ENCODE measurements at places on chromosomes 12 and 14.
A peak's percentile ranks its signal among the peaks of the same experiment; 100 is the strongest.

GRCh38 chr14:68748691-68749090 lies 44.2 kb downstream of the ZFP36L1 start:
- no peak for DNase-seq

- no peak for DNase-seq
Observed at GRCh38 chr12:26870491-26871419, 37.8 kb upstream of the ITPR2 start.

- no peak for DNase-seq
Observed at GRCh38 chr14:104721505-104722431, 2.3 kb upstream of the ADSS1 start.

DNA sequence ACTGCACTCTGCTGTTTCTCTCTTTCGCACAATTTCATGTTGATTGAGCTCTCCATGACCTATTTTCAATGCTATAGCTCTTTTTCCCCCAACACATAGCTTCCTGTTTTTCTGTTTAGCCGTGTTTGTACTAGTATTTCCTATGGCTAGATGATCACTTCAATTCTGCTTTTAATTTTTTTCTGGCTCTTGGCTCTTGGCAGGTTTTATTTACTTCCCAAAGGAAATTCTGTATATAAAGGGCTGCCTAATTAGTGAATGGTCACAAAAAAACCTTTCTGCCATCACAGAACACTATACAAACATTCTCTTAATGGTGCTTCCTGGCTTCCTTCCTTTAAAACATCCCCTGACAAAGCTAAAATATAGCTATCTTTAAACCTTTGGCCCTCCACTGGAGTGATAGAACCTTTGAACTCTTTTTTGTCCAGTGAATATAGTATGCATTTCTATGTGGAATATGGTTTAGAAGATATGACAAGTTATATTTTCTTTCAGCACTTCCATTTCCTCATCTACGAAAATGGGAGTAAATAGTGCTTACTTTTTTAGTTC lies 88.2 kb downstream of the RASSF9 start:
- no peak for DNase-seq

DNA sequence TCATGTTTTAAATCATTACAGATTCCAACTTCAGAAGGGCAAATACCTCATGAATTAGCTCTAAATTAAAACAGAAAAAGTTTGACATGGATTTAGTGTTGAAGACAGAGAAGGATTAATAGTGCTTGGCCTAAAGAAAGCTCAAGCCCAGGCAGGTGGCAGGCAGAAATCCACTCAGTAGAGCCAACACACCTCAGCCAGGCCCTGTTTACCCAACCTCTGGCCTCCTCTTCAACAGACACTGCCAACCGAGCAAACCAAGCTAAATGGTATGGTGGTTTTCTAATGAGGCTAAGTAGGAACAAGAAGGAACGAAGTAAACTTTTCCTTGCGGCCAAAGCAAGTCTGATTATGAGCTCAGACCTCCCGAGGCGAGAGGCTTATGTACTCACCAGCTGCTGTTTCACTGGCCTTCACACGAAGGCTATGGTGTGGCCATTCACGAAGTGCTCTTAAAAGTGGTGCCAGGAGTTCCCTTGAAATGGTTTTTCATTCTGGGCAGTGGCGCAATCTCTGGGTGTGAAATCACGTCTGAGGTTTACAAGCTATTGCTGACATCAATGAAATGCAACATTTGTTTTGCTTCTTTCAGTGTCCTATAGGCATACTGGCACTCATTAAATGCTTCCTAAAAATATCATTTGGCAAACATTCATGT lies 124.1 kb upstream of the LGR5 start:
- DNase-seq = no peak

DNA sequence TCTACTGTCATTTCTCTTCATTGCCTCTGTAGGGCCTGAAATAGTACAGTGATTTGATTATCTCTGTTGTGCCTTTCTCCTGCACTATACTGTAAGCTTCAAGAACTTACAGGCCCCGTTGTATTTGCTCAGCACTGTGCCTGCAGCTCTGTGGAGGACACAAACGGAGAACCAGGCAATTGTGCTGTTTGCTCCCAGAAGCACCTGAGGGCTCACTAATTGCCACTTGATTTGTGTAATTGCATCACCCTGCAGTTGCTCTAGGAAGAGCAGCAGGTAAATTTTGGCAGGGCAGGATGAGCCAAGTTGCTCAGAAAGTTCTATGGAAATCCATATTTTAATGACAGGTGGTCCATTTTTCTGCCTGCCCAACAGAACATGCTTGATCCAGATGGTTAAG lies 11.6 kb upstream of the KRT82 start:
- DNase-seq = no peak

DNA sequence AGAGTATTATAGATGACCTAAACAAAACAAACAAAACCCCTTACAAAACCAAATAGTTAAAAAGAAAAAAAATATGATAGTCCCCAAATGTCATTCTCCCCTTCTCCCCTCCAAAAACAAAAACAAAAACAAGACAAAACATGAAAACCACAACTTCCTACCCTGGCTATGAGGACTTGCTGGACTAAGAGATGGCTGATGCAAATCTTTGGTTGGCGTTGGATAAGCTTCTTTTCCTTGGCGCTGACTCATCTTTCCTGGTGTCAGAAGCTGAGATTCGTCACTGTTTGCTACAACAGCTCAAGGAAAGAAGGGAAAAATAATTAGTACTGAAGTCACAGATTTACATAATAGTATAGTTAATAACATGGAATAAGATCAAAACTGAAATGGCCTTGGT lies 102.5 kb upstream of the BBS10 start:
- DNase-seq = no peak

GRCh38 chr12:10607885-10608458 lies 5.4 kb downstream of the MAGOHB start:
- no peak for DNase-seq

GRCh38 chr12:27199638-27200300 lies 44.3 kb upstream of the STK38L start:
- DNase-seq = no peak

DNA sequence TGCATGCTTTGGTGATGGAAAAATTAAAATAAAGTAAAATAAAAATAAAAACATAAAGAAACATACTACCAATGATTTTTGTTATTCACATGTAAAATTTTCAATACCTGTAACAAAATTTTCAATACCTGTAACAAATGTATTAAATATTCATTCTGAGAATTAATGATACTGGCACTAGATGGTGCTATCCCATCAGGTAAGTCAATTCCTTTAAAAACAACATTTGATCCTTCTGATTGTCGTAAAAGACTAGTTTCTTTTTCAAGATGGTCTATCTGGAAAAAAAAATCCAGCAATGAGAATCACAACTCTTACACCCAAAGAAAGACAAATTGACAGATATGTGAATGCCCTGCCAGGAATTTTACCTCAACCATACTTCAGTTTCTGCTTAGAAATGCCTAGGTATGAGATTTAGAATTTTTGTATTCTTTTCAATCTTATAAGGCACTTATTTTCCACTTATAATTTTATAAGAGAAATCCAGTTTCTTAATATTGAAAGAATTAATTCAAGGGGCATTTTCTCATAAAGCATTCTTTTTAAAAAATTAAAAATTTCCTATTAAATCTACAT lies 30.7 kb downstream of the CEP290 start:
- DNase-seq = no peak

DNA sequence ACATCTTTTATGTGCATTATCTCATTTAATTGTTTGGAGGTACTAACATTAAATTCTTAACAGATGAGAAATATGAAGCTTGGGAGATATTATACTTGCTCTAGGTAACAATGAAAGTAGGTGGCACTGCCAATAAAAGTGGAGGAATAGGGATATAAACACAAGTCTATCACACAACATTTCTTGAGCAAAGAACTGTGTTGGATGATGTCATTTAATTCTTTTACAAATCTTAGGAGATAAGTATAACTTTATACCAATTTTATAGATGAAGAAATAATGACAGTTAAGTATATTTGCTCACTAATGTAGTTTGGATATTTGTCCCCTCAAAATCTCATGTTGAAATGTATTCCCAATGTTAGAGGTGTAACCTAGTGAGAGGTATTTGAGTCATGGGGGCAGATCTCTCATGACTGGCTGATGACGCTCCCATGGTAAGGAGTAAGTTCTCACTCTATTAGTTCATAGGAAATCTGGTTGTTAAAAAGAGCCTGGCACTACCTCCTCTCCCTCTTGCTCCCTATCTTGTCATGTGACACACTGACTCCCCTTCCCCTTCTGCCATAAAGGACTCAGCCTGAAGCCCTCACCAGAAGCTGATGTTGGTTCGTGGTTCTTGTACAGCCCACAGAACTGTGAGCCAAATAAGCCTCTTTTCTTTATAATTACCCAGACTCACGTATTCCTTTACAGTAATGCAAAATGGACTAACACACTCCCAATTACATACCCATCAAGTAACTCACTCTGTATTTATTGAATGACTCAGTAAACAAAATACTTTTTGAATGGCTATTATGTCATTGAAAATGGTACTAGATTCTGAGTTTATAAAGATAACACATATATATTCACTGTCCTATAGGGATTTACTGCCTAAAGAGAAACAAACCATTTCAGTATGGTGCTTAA lies 146.8 kb upstream of the KITLG start:
- no peak for DNase-seq

DNA sequence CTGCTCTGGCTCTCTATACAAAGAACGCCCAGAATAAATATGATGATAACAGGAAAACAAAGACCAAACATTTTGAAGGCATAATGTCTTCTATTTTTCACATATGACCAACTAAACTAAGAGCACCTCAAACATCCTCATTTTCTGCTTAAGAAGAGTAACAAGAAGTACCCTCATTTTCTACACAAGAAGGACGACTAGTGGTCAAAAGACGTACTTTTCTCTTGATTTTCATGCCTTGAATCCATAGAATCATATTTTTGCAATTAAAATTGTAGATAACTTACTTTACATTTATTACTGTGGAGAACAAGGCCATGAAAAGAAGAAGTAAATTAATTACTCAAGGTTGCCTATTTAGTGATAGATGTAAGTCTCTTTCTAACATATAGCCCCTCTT lies 358.6 kb downstream of the DUSP6 start:
- no peak for DNase-seq

GRCh38 chr14:20820063-20820904 lies 17.6 kb upstream of the RNASE1 start:
- DNase-seq = no peak

- DNase-seq = no peak
Observed at GRCh38 chr12:38720661-38721060, 184.7 kb downstream of the CPNE8 start.

GRCh38 chr12:71243370-71243769 lies 85.6 kb upstream of the TSPAN8 start:
- DNase-seq = no peak

GRCh38 chr14:69152181-69152901 lies 578 bp downstream of the DCAF5 start:
- no peak for DNase-seq

DNA sequence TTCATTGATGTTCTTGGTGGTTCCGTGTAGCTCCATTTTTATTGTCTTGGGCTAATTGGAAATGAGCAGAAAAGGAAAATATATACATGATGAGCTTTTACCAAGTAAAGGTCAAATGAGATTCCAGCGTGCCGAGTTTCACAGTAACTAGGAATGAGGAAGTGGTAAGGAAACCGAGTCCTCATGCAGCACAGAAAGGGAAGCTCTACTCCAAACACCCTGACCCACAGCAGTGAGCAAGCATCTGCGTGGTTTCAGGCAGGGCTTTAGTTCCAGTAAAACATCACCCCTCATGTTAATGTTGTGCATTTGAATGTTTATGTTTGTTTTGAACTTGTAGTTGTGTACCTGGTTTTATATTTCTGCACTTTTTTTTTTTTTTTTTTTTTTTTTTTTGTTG lies 208.0 kb downstream of the SLC41A2 start:
- DNase-seq = no peak

DNA sequence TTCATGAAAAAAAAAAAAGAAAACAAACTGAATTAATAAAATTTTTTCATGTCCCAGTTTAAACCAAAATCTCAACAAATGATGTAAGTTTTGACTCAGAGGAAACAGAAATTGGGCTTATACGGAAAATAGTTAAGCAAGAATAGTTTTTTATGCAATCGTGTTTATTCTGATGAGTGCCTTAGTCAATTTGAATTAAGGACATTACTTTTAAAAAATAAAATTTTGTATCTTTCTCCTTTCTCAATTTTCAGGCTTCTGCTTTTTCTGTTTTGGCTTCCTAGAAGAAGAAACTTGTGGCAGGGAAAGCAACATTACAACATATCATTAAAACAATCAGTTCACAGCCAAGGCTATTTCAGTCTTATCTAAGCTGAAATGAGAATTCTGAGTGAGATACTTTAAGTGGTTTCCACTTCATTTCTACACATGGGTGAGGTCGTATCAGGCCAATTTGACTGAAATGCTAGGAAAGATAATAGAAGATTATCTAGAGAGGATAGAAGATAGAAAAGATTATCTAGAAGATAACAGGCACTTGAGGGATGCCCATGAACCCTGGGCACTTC lies 52.4 kb downstream of the BCL2L14 start:
- no peak for DNase-seq

DNA sequence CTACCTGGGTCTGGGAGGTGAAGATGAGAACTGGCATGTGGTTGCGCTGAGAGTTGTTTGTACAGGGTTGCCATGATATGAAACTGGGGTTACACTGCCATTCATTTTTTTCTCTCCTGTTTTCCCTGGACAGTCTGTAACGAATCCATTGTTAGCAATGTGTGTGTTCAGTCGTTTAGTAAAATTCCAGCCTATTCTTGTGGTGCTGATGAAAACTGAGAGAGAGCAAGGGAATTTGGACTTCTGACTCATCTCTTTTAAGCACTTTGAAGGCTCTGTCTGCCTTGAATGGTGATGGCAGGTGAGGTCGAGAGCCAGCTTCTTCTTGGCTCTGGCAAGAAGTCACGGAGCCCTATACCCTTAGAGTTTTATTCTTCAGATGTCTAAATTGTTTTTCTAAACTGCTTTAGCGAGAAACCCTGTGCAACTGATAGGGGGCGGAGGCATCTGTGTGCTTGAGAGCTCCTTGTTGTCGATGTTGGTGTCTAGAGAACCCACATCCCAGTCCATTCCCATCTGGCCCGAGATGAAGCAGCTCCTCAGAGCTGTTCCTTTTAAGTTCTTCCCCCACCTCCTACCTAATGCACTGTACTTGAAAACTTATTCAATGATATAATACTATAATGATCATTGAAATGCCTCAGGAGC lies 204.4 kb downstream of the TMX1 start:
- no peak for DNase-seq

DNA sequence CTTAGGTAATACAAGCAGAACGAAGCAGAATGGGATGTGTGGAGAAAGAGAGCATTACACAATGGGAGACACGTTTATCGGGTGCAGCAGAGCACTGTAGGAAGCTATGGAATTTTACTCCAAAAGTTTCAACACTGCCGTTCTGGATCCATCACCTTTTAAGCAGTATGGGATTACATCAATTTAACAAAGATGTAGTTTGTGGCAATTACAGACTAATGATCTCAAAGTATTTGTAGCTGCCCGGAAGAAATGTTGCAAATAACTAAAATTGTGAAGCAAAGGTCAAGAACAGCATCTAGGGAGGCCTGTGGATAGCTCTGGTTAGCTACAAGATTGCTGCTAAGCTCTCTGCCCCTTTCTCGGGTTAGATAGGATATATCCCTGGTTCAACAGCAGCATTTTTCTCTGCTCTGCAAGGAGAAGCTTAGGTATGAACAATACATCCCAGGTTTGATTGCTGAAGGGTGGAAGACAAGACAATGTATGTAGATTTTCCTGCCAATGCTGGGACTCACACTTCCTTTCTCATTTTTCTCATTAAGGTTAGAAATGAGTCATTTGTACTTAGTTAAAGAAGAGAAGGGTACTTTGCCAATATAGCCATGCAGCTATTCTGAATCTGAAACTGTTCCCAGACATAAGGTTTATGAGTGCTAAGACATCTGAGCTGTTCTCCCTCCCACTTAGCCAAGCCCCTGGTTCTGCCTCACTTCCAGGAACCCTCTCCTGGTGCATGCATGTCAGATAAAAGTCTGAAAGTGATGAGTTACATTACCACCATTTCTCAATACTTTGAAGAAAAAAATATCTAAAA lies 75.0 kb upstream of the HIF1A start:
- DNase-seq = peak; percentile 69

Data from stimulated activated CD8-positive, alpha-beta memory T cell treated with anti-CD3 and anti-CD28 coated beads, Interleukin-15, amount 100 ng/mL, for 48 hours (primary cell).